ENCODE measurements at places on chromosomes 13 and 19. TPM values are rescaled to one million over a fixed set of nuclear protein-coding genes. Genes with fewer than 3 reads are reported as not detected.

DNA sequence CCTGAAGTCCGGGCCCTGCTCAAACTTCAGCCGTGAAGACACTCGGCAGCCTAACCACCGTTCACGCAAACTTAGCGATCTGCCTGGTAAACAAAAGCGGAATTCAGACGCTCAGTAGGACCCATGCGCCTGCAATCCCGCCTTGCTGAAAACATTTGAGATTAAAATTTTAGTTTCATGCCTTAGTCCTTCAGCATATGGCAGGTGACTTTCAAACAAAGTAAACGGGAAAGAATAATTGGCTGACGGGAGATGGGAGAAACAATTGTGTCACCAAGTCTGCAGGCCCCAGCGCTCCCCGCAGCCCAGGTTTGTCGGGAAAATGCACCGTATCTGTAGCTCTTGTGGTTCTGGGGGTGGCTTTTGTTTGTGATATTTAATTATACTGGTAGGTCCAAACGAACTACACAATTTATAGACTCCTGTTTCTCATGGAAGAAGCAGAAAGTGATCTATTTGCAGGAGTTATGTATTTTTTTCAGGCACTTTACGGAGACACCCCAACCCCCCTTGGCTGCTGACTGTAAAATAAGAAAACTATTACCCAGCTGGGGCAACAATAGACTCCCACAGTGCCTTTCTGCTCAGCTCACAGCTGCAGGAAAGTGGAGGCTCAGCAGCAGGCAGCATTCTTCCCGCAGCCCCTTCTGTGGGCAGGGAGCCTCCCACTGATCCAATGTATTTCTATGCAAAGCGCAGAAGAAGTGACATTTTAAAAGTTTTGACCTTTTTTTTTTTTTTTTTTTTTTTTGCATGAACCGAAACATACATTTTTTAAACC lies 94.8 kb downstream of the SOX1 start:
- DNase-seq, result no peak

The NLRP11 gene
- total RNA-seq, result not detected

DNA sequence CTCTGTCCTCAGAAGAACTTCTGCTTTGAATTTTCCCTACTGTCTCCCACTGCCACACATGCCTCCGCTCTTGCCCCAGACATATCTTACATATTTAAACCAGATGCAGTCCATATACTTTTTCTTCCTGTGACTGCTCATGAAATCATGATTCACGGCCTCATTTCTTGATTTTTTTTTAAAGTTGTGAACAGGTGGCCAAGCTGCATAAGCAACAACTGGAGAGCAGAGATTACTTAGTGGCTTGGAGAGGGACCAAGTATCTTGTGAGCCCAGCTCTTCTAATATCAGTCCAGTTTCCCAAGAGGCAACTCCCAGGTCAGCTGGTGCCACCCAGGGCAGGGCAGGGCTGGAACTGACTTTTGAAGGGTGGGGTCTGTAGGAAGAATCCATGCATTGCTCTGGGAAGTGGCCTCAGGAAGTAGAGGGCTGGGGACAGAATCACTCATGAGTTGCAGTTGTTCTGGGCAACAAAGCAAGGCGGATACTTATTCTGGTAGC lies 152.4 kb downstream of the LMO7 start:
- no peak for DNase-seq

DNA sequence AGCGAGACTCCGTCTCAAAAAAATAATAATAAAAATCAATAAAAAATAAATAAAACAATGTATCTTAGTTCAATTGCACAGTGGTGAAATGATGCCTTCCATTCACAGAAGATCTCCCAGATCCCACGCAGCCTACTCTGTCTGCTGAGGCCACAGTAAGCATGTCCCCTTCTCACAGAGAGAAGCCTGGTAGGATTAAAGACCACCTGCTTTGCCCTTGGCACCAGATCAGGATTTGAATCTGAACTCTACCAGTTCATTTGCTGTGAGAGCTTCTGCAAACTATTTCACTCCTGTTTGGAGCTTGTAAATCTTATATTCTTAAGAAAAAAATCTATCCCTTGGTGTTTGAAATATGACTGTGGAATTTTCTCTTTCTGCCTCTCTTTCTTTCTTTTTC lies 2.2 kb upstream of the SLC7A1 start:
- DNase-seq, result no peak

DNA sequence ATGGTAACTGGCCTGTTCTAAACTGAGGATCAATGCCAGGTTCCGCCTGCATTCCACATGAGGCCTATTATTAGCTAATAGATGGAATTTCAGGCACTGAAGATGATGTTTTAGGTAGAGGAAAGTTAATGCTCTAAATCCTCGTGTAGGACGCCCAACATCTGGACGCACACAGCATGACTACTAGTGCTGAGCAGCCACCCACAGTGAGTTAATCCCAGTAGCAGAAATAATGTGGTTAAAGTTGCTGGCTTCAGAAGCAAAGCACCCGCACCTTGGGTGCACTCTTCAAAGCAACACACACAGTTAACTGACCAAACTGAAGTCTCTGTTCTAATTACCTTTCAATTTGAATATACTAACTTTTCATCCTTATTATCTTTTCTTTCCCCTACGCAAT lies 150.6 kb downstream of the DIAPH3 start:
- DNase-seq, result no peak
